CMK (cell line): ENCODE measurements at places on chromosomes 1 and 21.
A peak's percentile ranks its signal among the peaks of the same experiment; 100 is the strongest.

GRCh38 chr1:91635763-91636162 lies 135.1 kb downstream of the CDC7 start:
- no peak for DNase-seq

DNA sequence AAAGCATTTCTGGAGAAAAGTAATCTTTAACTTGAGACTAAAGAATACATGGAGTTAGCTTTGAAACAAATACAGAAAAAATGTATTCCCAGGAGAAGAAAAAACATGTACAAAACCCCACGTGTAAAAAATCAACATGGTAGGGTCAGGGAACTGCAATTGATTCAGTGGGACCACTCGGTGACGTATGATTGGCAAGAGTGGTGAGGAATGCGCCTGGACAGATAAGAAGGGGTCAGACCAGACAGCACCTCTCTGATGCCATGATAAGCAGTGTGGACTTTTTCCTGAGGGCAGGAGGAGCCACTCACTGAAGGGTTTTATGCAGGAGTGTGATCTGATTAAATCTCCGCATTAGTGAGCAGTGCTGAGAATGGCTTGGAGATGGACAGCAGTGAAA lies 142.5 kb downstream of the DAB1 start:
- no peak for DNase-seq

GRCh38 chr1:157154940-157155514 lies 16.8 kb upstream of the ETV3 start:
- peak; percentile 70 for DNase-seq

GRCh38 chr1:85407746-85408377 lies 57.1 kb downstream of the DDAH1 start:
- no peak for DNase-seq

- no peak for DNase-seq
Observed at GRCh38 chr1:186289943-186290545, 85.0 kb downstream of the TPR start.

DNA sequence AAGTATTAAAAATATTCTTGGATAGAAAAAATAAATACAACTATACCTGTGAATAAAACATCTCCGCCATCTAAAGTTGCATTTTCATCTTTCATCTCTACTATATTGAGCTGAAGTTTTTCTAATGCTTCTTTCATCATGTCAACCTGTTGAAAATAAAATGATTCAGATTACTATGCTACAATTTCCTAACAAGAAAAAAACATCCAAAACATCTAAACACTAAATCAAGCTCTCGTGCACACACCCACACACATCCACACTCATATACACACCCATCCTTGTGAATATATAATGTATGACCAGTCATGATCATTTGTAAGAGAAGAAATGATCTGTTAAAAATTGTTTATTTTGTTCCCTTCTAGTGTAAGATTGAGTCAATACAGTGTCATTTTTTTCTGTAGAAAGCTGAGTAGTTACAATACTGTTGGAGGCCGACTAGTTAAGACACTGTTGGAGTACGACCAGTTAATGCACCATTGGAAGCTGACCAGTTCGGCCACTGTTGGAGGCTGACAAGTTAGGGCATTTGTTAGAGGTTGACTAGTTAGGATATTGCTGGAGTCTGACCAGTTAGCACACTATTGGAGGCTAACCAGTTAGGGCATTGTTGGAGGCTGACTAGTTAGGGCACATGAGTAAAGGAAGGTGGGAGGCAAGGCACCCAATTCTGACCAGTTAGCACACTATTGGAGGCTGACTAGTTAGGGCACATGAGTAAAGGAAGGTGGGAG lies 82.4 kb upstream of the BCL10 start:
- DNase-seq, result no peak

DNA sequence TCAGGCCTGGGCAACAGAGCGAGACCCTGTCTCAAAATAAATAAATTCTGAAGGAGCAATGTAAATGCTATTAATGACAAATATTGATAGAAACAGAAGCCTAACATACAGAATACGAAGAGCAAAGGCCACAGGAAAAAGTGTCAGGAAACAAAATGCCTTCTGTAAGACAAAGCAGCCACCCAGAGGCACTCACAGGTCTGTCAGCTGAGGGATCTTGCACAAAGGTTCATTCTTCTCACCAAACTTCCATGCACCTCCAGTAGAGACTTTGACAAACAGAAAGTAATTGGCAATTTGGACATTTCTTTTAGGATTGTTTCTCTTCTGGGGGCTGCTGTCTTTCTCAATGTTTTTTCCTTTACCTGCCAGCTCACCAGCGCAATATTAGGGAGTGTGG lies 1.2 kb upstream of the ALDH9A1 start:
- DNase-seq, result no peak

DNA sequence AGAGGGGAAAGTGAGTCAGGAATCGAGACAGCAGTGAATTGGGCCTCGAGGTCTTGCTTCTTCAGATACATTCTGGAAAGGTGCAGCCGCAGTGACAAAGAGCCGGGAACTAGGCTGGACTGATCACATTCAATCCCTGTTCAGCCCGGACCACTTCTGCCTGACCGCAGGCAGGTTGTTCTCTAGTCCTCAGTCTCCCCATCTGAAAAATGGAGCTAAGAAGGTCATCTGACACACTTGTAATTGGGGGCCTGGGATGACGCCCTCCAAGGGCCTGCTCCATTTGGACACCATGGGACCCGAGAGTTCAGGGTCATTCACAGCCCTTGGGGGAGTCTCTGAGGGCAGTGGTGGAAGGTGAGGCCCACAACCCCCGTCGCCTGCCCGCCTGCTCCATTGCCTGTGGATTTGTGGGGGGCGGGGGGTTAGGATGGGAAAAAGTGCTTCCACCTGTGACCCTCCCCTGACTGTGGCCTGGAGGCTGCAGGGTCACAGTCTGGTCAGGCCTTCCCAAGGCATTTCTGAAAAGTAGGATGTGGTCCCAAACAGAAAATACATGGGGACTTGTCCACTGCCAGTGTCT lies 87.9 kb upstream of the CSF3R start:
- no peak for DNase-seq

- DNase-seq, result peak; percentile 99
Observed at GRCh38 chr1:54464477-54465146, 58.4 kb upstream of the SSBP3 start.

DNA sequence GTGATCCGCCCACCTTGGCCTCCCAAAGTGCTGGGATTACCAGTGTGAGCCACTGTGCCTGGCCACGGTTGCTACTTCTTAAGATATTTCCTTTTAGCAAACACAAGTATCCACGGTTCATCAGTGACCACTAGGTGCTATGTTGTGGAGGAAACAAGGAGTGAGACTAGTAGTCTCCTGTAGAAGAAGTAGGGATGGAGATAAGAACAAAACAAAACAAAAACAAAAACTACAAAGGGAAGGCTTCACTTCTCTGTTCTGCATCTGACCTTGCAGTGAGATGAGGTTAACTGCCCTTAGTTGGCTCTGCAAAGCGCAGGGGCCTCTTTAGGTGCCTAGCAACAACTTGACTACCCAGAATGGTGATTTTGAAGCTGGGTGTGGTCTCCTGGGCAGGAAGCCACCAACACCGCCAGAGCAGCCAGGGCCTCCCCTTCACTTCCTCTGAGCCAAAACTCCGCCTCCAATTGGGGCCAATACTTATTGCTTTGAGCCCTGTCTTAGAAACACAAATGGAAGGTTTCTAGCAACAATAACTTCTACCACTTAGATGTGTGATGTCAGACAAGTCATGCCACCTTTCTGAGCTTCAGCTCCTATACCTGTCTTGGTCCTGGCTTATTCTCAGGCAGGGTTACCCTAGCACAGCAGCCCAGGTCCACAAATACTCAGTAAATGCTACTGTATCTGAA lies 12.8 kb upstream of the CDC42 start:
- DNase-seq, result peak; percentile 91

DNA sequence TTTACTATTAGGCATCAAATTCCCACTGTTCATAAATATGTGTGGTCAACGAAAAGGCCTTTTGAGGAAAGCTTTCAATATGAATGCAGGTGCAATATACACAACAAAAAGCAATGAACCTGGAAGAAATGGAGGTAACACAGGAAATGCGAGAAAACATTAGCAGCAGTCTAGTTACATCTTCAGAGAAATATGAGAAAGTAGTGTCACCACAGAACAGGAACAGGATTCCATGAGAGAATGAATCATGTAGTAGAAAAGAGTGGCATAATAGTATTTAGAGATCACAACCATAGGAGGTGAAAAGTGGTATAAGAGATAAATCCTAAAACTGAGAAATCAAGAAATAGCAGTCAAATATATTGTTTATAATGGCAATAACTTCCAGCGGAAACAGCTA lies 103.7 kb downstream of the AK5 start:
- no peak for DNase-seq

DNA sequence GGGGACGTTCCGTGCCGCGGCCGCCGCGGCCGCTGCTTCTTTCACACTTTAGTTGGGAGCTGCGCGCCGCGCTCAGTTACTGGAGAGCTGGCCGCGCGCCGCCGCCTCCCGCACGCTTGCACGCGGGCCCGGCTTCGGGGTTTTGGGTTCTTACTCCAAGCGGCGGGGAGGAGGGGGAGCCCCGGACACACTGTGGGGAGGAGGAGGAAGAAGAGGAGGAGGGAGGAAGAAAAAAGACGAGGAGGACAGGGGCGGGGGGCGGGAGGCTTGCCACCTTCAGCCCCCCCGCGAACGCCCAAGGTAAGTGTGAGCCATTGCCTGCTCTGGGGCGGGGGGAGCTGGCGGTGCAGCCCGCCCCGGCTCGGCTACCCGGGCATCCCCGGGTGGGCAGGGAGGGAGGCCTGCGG lies 243 bp downstream of the C1orf21 start:
- DNase-seq, result no peak

- DNase-seq, result no peak
Observed at GRCh38 chr1:24535021-24535424, 20.9 kb upstream of the NCMAP start.

- no peak for DNase-seq
Observed at GRCh38 chr1:11519629-11520031, 40.7 kb downstream of the DISP3 start.
